ENCODE measurements at places on chromosomes 6 and 20. TPM values are rescaled to one million over a fixed set of nuclear protein-coding genes. Genes with fewer than 3 reads are reported as not detected.

Gene PGBD1
- total RNA-seq: 6.5 TPM

Gene PIGU
- 10.1 TPM for total RNA-seq

Gene BANF2
- not detected for total RNA-seq

Gene ANKRD66
- total RNA-seq: not detected

Gene FOXQ1
- total RNA-seq: not detected

Gene WFDC5
- not detected for total RNA-seq

Gene ZSCAN9
- total RNA-seq: 9.4 TPM

Gene MAN1A1
- total RNA-seq: 18.8 TPM

Gene BMP5
- not detected for total RNA-seq

Gene SLC17A2
- total RNA-seq: not detected

Gene NHLRC1
- total RNA-seq: 1.2 TPM

Gene ATP6V1G2
- 0.49 TPM for total RNA-seq

Gene VAPB
- 8.6 TPM for total RNA-seq

Gene GABRR1
- total RNA-seq: not detected

Gene AURKA
- 18.8 TPM for total RNA-seq

Gene PLA2G7
- 0.16 TPM for total RNA-seq

Gene MOG
- total RNA-seq: not detected

Gene RGS17
- 0.65 TPM for total RNA-seq

Gene CLPSL1
- total RNA-seq: not detected

Measured in bladder microvascular endothelial cell (primary cell).